ENCODE measurements at places on chromosomes 13 and 19. TPM values are rescaled to one million over a fixed set of nuclear protein-coding genes. Genes with fewer than 3 reads are reported as not detected.

MYH14 gene
- total RNA-seq: 22.2 TPM

CGB2 gene
- total RNA-seq: not detected

SPTBN4 gene
- 0.32 TPM for total RNA-seq

SPART gene
- 143 TPM for total RNA-seq

PGLYRP2 gene
- total RNA-seq: not detected

NANOS3 gene
- not detected for total RNA-seq

CDC42EP5 gene
- total RNA-seq: 0.43 TPM

EPSTI1 gene
- total RNA-seq: not detected

ZNF135 gene
- 0.42 TPM for total RNA-seq

SKA3 gene
- total RNA-seq: 17.4 TPM

TSKS gene
- not detected for total RNA-seq

ZNF442 gene
- total RNA-seq: 0.27 TPM

FAM124A gene
- total RNA-seq: 7.1 TPM

SIGLEC8 gene
- not detected for total RNA-seq

RDH8 gene
- 0.53 TPM for total RNA-seq

PCSK4 gene
- 1.9 TPM for total RNA-seq

SPINT2 gene
- total RNA-seq: not detected

FXYD3 gene
- total RNA-seq: not detected

BLOC1S3 gene
- 5.3 TPM for total RNA-seq

ZNF878 gene
- total RNA-seq: 0.77 TPM

TMC4 gene
- total RNA-seq: not detected

CEACAM19 gene
- 0.16 TPM for total RNA-seq

HCST gene
- not detected for total RNA-seq

LRRC25 gene
- total RNA-seq: not detected

GAPDHS gene
- total RNA-seq: 3.2 TPM

ATP12A gene
- 0.72 TPM for total RNA-seq

DNAAF3 gene
- 2.8 TPM for total RNA-seq

DKKL1 gene
- total RNA-seq: 0.53 TPM
